Activated CD4-positive, alpha-beta T cell treated with anti-CD3 and anti-CD28 coated beads, Interleukin-2, amount 50 U/mL, for 4 hours (primary cell): ENCODE measurements at places on chromosomes 3 and 15.

- no peak for DNase-seq
Measured at GRCh38 chr3:130341388-130341787, 4.1 kb upstream of the COL6A5 start.

- no peak for DNase-seq
Measured at GRCh38 chr3:145760036-145760435, 400.9 kb downstream of the PLOD2 start.

DNA sequence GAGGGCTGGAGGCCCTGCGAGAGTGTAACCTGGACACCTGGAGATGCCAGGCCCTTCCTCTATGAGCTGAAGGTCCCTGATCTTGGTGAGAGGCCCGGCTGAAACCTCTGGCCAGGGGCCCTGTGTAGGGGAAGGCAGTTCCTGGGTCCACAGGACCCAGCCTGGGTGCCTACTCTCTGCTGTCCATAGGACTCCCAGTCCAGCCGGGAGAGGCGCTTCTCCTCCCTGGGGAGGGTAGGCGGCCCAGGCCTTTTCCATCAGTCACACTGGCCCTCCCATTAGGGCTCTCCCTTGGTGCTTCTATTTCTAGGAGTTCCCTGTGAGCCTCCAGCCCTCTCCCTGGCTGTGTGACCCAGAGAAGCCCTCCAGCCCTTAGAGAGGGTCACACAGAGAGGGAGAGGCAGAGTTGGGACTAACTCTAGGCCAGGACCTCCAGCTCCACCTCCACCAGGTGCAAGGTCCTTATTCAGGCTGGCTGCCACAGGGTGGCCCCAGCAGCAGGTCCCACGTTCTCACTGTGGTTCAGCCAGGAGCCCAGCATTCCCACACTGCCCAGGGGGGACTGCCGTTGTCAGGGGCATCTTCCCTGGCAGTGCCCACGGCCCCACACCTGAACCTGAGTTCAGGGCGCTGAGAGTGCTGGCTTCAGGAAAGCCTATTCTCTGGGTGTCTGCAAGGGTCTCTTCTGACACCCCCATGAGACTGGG, 146.8 kb downstream of the SMAD6 start:
- no peak for DNase-seq

GRCh38 chr3:171591070-171591469, 130.9 kb upstream of the TNIK start:
- no peak for DNase-seq

GRCh38 chr15:39892418-39892817, 27.6 kb downstream of the GPR176 start:
- DNase-seq: no peak
